Umbilical cord (tissue), 2 donors: ENCODE measurements at places on chromosomes 4 and X. TPM values are rescaled to one million over a fixed set of nuclear protein-coding genes. Genes with fewer than 3 reads are reported as not detected.

DNA sequence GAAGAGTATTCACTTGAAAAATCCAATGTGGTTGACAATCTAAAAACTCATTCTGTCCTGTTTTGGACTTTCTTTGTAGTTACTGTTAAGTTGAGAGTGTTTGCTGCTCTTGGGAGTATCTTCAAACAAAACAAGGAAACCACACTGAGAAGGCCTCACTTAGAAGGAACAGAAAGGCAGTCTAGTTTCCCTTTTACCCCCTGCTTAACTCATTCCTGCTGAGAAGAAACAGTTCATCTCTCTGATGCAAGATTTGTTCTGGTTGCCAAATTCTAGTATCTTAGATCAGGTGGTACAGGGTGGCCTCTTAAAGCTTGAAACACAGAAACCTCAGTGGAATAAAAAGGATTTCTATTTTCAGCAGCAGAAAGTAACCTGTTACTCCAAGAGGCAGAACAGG, 41.4 kb downstream of the GUCY2F start:
- DNase-seq = no peak

The PLP1 gene
- 19.0 TPM for total RNA-seq

- DNase-seq = no peak
These were observed 1166.8 kb downstream of the ADGRL3 start for GRCh38 chr4:62366939-62367338.

The FAM241A gene
- total RNA-seq = 6.3 TPM

The LRAT gene
- 8.2 TPM for total RNA-seq

- DNase-seq = no peak
These were observed 293.2 kb upstream of the PRPS2 start for GRCh38 chrX:12497832-12498591.

DNA sequence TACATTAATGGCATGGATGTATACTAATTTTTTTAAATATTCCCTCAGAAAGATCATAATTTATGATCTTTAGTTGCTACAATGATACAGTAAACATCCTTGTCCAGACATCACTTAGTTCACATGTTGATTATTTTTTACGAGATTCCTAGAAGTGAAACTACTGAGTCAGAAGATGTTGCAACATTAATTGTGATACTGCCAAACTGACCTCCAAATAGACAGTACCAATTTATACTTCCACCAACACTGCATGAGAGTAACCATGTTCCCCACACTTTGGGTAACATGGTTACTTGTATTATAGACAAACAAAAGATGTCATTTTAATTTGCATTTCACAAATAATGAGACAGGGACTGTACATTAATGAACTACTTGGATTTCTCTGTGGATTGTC, 19.6 kb downstream of the RCHY1 start:
- peak; percentile 40 for DNase-seq

DNA sequence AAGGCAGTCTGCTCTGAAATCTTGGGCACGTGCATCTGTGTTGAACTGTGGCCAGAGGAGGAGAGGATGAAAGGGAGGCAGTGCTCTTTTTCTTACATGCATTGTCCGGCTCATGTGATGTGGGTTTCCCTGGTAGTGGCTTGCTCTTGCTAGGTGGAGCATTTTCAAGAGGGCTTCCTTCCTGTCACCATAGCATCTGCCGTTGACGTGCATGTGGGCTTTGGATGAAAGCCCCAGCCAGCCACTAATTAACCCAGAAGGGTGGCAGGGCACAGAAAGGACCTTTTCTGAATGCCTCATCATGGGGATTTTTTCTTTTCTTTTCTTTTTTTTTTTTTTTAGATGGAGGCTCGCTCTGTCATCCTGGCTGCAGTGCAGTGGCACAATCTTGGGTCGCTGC, 121.3 kb downstream of the GPR143 start:
- DNase-seq = no peak

The KCTD8 gene
- total RNA-seq = 3.1 TPM

DNA sequence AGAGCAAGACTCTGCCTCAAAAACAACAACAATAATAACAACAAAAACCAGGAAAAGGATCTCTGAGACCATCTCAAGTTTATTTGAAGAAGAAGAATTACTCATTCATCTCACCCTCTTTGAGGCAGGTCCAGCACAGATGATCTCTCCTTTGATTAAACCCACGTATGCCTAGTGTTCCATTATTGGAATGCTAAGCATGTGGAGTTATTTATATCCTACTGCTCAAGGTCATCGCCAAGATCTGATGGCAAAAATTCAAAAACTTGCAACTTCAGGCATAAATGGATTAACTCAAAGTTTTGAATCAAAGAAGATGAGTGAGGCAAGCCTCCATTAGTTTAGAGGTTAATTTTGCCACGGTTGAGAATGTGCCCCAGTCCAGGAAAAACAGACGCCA, 184.2 kb downstream of the DHRSX start:
- DNase-seq = no peak

DNA sequence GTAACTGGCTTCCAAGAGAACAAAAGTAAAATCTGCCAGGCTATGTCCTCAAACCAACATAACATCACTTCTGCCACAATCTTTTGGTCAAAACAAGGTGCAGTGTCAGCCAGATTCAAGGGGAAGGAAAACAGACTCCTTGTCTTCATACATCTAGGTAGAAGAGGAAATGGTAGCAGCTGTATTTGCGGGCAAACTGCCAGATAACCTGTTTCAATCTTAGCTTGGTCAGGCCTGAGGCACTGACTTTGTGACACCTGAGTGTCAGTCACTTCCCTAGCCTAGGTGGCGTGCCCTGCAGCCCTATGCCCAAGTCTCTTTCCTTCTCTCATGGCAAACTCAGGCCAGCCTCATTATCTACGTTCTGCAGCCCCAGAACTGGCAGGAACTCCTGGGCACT, 146.2 kb upstream of the JADE1 start:
- DNase-seq = no peak

- no peak for DNase-seq
These were observed 214.1 kb downstream of the BCOR start for GRCh38 chrX:39883666-39884065.

DNA sequence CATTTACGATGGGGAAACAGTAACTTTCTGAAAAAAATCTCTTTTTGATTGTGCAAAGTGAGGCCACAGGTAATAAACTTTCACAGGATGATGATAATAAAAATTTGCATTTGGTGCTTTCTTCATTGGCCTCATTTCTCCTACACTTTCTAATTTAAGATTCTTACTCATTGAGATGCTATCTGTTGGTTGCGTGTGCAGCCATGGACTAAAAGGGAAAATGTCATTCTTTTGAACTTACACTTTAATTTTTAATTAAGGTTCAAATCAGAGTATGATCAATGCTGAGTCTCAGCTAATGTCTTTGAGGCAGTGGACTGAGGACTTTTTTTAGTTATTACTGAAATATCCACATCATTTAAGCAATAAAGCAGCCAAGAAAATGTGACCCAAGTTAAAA, 87.6 kb downstream of the SEL1L3 start:
- no peak for DNase-seq

The TGIF2LX gene
- total RNA-seq = 0.72 TPM

DNA sequence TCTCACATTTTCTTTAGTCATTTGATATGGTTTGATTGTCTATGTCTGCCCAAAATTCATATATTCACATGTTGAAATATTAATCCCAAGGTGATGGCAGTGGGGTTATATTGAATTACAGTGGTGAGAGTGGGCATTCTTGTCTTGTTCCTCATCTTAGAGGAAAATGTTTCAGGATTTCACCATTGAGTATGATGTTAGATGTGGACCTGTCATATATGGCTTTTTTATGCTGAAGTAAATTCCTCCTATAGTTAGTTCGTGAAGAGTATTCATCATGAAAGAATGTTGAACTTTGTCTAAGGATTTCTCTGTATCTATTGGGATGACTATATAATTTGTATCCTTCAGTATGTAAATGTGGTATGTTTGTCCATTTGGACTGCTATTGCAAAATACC, 512.3 kb upstream of the EPHA5 start:
- DNase-seq = no peak

The USP51 gene
- total RNA-seq = 0.96 TPM

DNA sequence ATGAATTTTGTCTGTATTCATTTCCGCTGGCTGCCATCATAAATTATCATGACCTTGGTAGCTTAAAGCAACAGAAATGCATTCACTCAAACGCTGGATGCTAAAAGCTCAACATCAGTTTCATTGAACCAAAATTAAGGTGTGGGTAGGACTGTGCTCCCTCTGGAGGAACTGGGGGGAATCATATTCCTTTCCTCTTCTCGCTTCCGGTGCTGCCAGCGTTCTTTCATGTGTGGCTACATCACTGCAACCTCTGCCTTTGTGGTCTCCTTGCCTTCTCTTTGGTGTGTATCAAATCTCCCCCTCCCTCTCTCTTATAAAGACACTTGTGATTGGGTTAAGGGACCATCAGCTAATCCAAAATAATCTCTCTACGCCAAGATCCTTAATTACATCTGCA, 39.5 kb downstream of the NEIL3 start:
- DNase-seq = no peak

DNA sequence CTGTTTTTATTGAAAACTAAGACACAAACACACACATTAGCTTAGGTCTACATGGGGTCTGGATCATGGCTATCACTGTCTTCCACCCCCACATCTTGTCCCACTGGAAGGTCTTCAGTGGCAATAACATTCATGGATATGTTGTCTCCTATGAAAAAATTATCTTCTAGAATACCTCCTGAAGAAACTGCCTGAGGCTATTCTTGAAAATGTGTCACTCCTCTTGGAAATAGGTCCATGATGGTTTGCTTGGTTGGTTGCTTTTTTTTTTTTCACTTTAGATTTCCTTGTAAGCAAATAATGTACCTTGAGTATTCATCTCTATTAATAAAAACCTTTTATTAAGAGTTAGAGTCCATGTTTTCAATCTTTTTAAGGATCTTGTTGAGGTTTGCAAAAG, 195.3 kb upstream of the PDE5A start:
- DNase-seq = no peak

DNA sequence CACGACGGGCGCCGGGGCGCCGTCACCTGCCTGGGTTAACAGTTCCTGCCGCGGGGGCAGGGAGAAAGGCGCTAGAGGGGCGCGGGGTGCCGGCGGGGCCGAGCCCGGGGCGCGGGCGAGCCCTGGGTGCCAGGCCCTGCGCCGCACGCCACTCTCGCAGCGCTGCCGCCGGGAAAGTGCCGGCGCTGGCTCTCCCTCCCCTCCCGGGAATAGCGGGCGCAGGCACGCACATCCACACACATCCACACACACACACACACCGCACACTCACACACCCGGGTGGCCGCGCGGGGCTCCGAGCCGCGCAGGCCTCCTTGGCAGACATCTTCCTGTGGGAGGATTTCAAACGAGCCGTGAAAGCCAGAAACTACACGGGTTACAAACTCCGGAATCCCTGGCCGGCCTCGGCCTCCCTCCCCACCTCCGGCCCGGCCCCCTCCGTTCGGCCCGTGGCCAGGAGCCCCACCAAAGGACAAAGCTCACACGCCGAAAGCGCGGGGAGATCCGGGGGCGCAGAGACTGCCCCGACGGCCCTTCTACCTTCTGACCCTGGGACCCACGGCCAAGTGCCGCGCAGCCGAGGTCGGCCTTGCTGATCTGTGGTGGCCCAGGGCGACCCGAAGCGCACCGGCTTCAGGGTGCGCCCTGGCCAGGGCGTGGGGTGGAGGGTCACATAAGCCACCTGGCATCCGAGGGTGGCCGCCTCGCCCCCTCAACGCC, 92.3 kb downstream of the BCOR start:
- DNase-seq = no peak

- peak; percentile 70 for DNase-seq
These were observed at the start of gene DCHS2 for GRCh38 chr4:154491341-154492271. Gene DCHS2, minus strand, starts transcription at chr4:154491799. Its CDS starts 444 bp downstream, at chr4:154491355.

DNA sequence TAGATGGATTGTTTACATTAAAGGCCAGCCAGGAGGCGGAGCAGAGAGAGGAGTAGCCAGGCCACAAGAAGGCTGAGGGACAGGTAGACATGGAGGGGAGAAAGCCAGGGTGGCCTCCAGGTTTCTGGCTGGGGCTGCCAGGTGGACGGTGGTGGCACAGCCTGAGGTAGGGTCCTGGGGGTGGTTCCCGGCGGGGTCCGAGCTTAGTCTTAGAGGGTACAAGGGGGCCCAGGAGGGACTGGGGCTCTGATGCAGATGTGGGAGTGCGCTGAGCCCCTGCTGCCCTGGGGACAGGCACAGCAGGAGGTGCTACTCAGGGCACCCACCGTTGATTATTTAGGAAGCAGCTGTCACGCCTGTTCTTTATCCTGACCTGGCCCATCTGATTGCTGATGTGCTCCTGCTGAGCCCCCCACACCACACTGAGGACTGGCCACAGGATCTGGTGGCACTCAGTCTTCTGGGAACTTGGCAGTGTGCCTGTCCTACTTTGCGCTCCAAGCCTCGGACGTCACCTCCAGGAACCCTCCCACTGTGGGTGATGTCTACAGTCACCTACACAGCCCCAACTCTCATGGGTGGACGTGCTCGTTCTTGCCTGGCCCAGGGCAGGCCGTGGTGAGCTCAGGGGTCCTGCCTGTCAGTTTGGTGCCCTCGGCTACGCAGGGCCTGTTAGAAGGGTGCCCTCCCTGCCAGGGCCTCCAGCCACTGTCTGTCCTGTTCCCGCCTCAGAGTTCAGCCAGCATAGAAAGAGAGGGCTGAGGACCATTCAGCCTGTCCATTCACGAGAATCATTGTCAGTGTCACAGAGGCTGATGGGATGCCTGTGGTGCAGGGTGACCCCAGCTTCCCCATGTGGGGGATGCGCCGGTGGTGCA, 12.0 kb downstream of the WFS1 start:
- no peak for DNase-seq

DNA sequence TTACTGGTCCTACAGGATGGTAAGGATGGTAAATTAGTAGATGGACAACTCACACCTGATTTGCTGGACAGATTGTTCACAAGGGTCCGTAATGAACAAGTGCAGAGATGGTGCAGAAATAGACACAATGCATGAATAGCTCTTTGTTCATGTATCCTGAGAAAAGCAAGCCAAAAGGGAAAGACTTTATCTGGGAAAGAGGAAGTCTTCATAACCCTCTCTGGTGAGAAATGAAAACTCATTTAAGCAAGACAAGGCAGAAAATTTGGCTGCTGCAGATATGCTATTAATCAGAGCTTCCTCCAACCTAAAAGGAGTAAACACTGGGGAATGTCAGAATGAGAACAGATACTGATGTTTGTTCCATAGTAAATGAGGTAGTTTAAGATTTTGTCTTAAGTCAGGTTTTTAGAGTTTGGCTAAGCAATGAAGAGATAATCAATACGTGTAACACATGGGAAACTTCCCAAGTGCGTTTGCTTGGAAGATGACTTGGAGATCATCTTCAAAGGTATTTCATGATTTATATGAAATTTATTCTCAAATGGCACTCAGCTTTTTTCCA, 152.4 kb upstream of the BMPR1B start:
- no peak for DNase-seq

DNA sequence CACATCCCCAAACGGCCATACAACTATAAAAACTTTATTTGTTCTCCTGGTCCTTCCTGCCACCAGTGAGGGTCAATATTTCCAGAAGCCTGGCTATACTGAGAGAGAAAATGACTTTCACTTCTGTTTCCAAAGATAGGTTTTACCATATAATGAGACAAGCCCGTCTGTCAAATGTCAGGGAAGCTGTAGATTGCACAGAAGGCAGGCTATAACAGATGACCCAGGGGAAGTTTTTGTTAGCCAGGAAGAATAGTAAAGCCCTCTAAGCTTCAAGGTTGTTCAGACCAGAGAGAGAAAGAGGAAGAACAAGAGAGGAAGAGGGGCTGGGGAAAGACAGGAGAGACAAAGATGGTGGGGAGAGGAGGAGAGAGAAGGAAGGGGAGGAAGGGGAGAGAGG, 217.5 kb downstream of the GBA3 start:
- DNase-seq = no peak

GRCh38 chr4:168212656-168213055, 105.9 kb downstream of the DDX60 start:
- DNase-seq = no peak

GRCh38 chr4:188414441-188414840, 275.2 kb downstream of the TRIML1 start:
- no peak for DNase-seq

The FGFBP2 gene
- 6.3 TPM for total RNA-seq
